ENCODE measurements at places on chromosomes 4 and X.

GRCh38 chrX:154748712-154749339 lies 2.1 kb downstream of the GAB3 start:
- DNase-seq = no peak

GRCh38 chr4:152458801-152459302 lies 77.0 kb downstream of the FBXW7 start:
- no peak for DNase-seq

- no peak for DNase-seq
Measured at GRCh38 chrX:134375691-134376090, 84.3 kb upstream of the HPRT1 start.

DNA sequence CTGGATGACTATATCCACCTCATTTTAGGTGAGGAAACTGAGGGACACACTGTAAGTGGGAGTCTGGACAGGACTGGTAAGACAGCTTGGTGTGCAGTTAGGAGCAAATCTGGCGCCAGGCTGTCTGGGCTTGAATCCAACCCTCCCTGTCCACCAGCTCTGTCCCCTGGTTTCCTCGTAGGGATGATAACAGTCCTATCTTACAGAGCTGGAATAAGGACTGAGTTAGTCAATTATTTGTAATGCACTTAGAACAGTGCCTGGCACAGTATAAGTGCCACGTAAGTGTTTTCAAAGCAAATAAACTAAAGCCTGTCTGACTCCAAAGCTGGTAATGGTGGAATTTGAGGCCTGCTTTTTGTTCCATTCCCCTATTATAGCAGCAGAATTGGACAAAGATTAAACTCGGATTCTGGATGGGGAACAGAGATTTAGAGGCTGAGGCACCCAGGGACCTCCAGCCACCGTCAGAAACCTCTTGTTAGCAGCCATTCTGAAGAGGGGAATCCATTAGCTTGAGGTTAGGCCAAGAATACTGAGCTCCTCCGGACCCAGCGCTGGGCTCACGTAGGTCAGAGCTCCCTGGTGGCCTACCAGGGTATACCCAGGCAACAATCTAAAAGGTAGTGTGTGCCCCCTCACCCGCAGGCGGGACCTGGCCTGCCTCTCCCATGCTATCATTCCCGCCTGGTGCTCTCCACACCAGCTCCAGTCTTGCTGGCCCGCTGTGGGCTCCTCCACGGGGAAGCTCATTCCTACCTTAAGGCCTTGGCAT lies 102.1 kb downstream of the UCHL1 start:
- DNase-seq = no peak

- DNase-seq = no peak
Measured at GRCh38 chr4:30720661-30721184, 554 bp downstream of the PCDH7 start.

- no peak for DNase-seq
Measured at GRCh38 chr4:183552274-183553146, 47.7 kb downstream of the ING2 start.

GRCh38 chr4:79626101-79626500 lies 218.1 kb upstream of the GK2 start:
- no peak for DNase-seq

- no peak for DNase-seq
Measured at GRCh38 chr4:38547052-38547451, 116.9 kb upstream of the KLF3 start.

- no peak for DNase-seq
Measured at GRCh38 chr4:646460-646859, 21.1 kb downstream of the PDE6B start.

GRCh38 chr4:160414496-160414895 lies 1311.6 kb downstream of the RAPGEF2 start:
- no peak for DNase-seq

DNA sequence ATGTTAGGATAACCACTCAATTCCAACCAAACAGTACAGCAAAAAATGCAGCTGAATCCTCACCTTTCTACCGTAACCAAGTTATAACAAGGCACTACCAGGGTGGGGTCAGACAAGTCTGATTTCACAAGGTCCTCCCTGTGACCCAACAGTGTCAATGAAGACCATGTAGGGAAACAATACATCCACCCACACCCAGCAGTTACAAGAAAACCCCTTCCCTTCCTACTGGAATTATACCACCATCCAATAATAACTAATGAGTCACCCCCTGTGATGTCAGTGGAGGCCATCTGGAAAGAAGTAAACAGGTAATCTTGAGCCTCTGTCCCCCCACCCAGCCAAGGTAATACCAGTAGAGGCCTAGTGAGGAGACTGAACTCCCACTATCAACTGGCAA lies 117.6 kb downstream of the FGF16 start:
- DNase-seq = no peak

- no peak for DNase-seq
Measured at GRCh38 chr4:157819693-157820464, 352.9 kb downstream of the GASK1B start.

- DNase-seq = no peak
Measured at GRCh38 chrX:39599339-39599738, 498.4 kb downstream of the BCOR start.

DNA sequence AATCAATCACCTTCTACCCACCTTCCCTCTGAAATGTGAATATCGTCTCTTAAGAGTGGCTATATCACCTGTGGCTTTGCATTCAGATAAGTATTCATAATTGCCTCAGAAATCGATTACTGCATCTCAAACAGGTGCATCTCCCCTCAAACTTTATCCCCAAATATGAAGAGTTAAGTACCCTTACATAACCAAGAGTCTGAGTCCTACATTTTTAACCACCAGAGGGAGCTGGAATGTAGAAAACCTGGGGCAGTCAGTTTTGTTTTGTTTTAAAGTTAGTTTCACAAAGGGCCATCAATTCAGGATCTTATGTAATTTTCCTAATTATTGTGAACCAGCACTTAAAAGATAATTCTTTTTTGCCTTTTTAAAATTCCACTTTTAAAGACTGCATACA lies 5.7 kb downstream of the TCEANC start:
- no peak for DNase-seq

DNA sequence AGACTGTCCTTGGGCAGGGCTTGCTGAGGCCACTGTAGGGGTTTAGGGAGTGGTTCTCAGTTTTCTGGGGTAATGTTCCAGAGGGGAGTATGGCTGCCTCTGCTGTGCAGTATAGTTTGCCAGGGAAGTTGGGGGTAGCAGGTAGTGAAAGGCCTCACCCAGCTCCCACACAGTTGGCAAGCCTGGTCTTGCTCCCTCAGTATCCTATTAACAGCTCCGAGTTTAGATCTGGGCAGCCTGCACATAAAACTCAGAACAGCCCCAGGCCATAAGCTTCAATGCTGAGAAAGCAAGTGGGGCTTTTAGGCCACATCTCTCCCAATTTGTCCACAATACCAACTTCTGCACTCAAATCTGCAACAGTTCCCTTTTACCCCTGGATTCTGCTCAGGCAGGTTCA lies 205.2 kb downstream of the GALNTL6 start:
- DNase-seq = no peak

- DNase-seq = no peak
Measured at GRCh38 chr4:187276736-187277408, 553.2 kb upstream of the FAT1 start.

DNA sequence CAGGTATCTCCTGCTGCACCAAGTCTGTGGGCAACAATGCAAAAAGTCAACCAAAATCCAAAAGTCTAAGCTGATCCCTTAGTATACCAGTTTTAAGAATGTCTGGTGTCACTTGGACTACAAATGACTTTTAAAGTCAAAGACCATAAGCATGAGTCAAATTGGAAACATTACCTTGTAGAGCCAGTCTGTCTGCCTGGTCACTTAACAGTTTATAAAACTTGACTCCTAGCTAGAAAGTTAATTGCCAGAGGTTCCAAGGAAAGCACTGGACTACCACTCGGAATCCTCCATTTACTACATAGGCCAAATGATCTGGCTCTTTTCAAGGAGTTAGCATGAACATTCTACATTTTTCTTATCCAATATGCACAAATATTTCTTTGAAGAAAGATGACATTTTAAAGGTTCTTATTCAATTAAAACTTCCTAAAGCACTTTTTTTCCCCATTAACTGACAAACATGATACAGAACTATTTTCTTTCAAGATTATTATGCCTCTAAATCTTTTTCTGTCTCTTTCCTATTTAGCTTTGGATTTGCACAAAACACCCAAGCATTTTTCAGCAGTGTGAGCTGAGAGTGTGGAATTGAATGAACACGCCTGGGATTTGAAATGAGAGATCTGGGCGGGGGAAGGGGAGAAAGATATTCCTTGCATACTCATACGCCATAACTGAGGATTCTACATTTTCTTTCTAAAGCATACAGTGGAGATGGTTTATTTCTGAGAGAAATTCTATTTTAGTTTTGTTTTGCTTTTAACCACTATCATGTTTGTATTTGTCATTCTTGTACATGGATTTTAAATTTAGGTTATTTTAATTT lies 188.4 kb downstream of the SHROOM3 start:
- DNase-seq = no peak

- no peak for DNase-seq
Measured at GRCh38 chr4:59455751-59456150, 1744.4 kb upstream of the ADGRL3 start.

DNA sequence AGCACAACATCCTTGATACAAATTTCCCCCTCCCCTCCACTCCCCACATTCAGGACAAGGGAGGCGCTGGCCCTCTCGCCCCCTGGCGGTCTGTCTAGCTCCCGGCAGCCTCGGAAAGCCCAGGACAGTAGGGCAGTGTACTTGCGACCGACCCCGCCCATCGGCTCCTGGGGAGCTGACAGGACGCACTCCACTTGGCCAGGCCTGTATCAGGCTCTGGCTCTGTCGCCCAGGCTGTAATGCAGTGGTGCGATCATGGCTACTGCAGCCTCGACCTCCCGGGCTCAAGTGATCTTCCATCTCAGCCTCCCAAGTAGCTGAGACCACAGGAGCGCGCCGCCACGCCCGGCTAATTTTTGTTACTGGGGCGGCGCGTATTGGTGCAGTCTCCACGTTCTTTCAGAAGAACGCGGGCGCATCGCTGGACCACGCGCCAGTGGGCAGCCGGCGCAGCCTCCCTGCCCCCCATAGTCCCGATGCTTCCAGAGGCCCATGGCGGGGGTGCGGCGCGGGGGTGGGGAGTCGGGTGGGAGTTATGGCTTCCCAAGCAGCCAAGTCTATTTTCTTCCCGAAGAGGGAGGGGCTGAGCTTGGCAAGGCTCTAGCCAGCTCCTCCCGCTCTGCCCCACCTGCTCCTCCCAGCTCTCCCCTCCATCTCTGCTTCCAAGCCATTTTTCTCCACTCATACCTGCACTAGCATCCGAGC lies 7.8 kb upstream of the AKAP14 start:
- peak; percentile 10 for DNase-seq

- no peak for DNase-seq
Measured at GRCh38 chrX:47578692-47579091, 3.5 kb upstream of the TIMP1 start.

- no peak for DNase-seq
Measured at GRCh38 chr4:141174457-141174856, 41.2 kb upstream of the RNF150 start.

DNA sequence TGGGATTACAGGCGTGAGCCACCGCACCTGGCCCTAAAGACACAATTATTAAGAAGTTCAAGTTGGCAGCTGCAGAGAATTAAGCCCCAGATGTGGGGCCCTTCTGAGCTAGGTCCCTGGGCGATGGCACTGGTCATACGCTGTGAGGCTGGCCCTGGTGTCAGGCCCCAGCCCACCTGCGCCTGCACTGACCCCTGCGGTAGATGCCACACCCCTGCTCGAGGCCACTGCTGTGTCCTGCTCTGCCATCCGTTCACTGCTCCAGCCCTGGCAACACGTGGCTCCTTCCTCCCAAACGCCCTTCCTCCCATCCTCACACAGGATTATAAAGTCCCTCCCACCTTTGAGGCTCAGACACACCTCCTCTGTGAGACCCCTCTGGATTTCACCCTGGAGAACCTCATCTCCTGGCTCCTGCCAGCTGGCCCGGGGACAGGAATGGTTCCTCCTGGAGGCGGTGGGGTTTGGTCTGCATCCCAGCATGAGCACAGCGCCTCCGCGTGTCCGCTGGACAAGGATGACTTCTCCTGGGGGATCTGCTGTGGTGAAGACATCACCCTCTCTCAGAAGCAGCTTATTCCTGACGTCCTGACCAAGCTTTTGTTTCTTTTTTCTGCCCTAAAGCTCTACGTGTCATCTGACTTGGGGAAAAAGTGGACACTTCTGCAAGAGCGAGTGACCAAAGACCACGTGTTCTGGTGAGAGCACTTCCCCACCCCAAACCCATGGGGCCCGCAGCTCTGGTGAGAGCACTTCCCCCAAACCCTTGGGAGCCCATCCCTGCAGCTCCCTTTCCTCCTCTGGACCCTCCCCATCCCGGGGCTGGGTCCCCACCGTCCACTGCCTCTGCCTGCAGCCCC lies 219.0 kb upstream of the PSAPL1 start:
- DNase-seq = no peak

- no peak for DNase-seq
Measured at GRCh38 chr4:138560448-138560847, 318.3 kb upstream of the SLC7A11 start.

GRCh38 chrX:75276666-75277065 lies 2.8 kb downstream of the UPRT start:
- DNase-seq = no peak

GRCh38 chr4:80594701-80595100 lies 259.2 kb downstream of the CFAP299 start:
- DNase-seq = no peak

DNA sequence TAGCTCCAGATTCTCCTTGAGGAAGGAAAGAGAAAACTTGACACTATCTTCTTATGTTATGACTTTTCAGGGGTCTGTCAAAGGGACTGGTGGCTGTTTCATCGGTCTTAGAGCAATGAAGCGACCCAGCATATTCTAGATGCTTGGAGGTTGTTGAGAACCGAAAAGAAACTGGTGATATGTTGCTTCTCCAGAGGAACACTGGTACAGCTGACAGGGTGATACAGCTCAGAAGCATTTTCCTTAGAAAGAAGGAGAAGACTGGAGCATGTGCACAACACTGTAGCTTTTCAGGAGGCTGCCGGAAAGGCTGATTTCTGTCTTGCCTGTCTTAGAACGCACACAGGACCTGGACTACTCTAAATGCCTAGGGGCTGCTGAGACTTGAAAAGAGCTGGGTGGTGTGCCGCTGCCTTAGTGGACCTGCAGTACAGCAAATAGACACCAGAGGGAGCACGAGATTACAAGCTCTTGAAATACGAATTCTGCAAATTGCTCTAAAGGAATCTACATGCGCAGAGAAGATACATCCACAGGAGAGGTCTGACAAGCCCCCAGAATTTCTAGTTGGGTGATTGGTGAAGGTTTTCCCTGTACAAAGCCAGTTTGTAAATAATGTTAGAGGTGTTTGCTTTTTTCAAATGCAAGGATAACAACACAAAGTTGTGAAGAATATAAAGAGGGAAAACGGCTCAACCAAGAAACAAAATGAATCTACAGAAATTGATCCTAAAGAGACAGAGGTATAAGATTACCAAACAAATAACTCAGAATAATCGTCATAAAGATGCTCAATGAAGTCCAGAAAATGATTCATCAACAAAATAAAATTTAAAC lies 223.1 kb upstream of the DMD start:
- DNase-seq = no peak

DNA sequence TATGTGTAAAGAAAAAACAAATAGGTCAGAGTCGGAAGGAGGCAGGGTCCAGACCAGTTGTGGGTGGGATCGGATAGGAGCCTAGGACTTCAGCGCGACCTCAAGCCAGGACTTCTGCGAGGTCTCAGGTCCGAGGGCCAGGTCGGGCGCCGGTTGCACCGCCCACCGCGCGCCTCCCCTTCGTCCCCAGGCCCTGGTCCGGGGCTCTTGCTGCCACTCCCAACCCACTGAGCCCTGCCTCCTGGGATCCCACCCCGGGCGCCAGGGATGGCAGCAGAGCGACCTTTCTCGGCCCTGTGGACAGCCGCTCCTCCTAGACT lies 12.3 kb downstream of the PITX2 start:
- DNase-seq = no peak
